ENCODE measurements at places on chromosomes 1 and 21. TPM values are rescaled to one million over a fixed set of nuclear protein-coding genes. Genes with fewer than 3 reads are reported as not detected.

- no peak for DNase-seq
Measured at GRCh38 chr1:61753998-61754508, 11.8 kb downstream of the PATJ start.

DNA sequence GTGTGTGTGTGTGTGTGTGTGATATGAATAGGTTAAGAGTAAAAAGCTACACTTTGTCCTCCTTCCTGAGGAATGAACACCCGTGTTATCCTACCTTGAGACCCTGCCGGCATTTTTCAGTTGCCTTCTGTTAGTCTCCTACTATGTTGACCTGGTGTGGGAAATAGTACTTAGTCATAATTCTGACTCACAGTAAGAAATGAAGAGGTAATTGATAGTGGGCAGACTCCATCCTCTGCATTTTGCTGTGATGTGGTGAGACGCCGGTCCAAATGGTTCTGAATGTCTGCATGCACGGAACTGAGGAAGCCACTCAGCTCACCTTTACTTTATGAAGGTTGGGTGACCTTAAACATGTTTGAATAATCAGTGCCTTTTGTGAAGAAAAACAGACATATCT, 12.6 kb downstream of the CD101 start:
- no peak for DNase-seq

DNA sequence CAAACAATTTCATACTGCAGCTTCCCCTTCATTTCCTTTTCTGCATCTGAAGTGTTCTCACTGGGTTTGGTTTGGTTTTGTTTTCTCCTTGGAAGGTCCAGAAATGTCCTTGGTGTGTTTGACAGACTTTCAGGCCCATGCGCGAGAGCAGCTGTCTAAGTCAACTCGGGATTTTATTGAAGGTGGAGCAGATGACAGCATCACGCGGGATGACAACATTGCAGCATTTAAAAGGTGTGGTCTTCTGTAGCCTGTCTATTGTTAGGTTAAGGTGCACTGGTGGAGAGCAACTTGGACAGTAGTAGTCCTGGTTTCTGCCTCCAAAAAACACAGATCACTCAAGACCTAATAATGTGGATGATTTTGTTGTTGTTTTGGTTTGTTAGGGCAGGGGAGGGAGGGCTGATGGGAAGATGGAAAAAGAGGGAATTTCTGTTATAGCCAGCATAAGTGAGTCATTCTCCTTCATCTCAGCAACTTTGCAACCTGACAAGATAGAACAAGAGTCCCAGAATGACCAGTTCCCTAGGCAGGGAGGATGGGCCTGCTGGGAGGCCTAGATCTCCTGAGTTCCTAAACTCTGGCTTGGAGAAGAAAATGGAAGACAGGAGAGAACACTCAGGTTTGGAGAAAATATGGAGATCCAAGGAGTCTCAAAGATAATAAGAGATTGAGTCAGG, 12.5 kb downstream of the HAO2 start:
- DNase-seq, result no peak

GRCh38 chr1:239107676-239108075, 278.7 kb upstream of the CHRM3 start:
- DNase-seq, result no peak

GRCh38 chr1:80929868-80930508, 870.7 kb upstream of the ADGRL2 start:
- no peak for DNase-seq

DNA sequence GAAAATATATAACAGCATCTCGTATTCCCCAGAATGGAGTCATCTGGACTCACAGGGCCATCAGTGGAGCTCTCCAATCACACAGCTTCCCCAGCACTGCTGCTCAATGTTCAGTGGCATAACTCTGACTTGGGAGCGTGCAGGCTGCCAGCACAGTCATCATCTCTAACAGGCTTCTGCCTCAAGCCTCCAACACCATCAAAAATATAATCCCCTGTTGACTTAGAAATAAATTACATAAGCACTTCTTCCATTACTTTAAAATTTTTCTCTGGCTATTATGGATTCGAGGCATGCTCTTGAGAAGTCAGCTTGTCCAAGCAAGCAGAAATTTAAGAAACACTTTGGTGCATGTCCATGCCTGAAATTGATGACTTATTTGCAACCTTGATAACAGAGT, 6.2 kb downstream of the DUSP23 start:
- DNase-seq, result no peak

DNA sequence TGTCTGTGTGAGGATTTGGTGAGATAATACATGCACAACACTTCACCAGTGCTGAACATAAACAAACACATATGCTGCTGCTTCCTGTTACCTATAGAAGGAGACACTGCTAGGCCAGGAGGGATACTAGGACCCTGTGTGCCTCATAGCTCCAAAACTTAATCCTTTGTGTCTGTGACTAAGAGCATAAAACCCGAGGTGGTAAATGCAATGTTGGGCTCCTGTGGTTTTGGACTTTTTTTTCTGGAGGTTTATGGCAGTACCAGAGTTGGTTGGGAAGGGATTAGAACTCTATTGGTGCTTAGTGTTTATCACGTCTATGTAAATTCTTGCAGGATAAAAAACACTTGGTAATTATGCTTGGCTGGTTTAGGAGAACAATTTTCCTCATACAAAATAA, 122.9 kb downstream of the NUF2 start:
- no peak for DNase-seq

- peak; percentile 79 for DNase-seq
Measured at GRCh38 chr1:15417059-15417934, 7.6 kb downstream of the EFHD2 start.

- no peak for DNase-seq
Measured at GRCh38 chr1:48889082-48889481, 112.4 kb upstream of the BEND5 start.

DNA sequence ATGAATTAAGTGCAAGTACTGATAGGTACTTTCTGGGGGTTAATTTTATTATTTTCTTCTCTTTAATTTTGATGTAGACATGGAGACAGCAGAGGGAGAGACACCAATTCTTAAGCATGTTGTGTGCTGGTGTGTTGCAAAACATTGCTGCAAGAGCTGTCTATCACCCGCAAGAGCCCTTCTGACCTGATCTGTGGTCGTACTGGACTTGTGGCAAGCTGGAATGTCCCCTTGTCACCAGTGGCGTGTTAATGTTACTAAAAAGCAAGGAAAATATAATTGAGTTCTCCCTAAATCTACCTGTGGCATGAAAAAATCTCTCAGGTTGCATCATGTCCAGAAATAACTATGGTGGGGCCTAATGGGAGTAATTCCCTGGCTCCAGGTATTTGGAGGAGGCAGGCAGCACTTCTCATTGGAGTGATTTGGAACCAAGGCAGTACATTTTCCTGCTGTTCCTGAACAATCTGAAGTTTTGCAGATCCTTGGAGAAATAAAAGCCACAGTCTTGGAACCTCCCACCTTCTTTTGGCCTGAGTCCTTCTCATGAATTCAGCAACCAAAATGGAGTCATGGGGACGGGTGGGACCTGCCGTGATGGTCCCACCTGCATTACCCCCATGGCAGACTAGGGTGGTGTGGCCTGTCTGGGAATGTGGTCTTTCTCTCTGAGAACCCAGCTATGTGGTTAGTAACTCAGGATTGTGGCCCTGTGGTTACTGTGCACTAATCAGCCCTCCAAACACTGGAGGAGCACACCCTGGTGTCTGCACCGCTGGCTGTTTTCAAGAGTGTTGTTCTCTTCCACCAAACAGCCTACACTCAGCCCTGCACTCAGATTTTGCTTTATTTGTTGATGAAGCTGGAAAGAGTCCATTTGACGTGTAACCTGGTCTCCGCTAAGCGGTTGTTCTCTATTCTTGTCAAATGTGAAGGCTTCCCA, 57.4 kb downstream of the GALNT2 start:
- DNase-seq, result no peak

DNA sequence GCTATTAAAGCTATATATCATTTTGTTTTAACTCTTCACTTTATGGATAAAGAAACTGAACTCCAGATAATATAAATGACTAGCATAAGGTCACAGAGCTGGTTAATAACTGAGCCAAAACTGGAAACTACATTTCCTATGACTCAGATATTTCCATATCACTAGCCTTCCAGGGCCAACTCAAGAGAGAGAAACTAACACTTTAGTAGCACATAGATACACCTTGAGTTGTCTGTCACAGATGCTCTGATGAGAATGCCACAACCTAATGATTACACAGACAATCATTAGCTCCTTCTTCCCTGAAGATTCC, 40.7 kb downstream of the NME7 start:
- no peak for DNase-seq

DNA sequence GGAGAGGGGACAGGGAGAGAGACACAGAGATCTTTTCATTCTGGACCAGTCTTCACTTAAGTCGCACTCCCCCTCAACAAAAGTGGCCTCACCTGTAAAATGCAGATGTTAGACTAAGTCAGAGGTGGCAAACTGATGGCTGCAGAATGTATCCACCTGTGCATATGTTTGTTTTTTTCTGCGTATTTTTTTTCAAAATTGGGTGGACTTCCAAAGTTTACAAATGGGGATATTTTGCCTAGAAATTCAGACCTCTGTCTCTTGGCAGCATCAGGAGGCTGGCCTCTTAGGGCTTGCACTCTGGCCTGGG, 525.0 kb downstream of the MATN1 start:
- DNase-seq, result no peak

DNA sequence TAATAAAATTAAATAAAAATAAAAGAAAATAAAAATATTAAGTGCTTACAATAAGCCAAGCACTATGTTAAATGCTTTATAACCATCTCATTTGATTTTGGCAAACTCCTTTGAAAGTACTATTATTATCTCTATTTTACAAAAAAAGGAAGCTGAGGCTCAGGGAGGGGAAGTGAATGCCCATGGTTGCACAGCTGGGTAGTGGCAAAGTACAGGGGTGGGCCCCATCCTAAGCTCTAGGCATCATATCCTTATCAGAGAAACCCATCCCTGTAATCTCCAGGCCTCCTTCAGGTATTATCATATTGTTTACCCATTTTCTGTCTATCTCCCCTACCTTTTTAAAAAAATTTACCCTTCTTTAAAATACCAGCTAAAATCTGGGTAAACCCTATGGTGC, 2.3 kb upstream of the MED18 start:
- DNase-seq, result no peak

- no peak for DNase-seq
Measured at GRCh38 chr21:44779417-44780136, 22.0 kb downstream of the UBE2G2 start.

DNA sequence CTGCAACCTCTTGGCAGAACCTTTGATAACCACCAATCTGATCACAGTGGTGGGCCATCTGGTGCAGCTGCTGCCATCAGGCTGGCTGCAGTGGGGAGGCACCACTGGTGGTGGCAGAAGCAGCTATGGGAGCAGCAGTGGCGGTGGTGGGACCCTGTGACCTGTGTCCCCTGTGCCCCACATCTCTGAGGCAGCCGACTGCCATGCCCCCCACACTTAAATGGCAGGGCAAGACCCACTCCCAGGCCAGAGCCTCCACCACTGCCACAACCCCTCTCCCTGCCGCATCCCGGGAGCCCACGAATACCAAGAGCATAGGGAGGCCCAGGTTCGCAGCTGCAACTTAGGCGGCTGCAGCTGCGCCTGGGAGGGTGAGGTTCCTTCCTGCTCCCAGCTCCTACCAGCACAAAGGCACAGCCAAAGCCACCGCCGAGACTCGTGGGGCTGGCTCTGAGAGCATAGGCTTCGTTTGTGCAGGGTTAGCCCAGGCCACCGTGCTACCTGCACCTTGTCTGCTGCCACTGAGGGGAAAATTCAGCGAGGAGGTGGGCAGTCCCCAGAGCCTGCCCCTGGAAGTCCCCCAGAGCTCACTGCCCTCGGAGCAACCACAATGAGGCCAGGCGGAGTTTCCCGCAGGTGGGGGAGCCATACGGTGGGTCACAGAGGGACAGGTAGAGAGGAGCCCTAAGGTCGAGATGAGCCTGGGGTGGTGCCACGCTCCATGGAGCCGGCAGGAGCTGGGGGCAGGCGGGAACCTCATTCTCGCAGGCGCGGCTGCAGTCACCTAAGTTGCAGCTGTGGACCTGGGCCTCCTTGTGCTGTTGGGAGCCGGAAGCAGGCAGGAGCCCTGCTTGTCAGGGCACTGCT, 518.7 kb downstream of the RWDD3 start:
- no peak for DNase-seq

DNA sequence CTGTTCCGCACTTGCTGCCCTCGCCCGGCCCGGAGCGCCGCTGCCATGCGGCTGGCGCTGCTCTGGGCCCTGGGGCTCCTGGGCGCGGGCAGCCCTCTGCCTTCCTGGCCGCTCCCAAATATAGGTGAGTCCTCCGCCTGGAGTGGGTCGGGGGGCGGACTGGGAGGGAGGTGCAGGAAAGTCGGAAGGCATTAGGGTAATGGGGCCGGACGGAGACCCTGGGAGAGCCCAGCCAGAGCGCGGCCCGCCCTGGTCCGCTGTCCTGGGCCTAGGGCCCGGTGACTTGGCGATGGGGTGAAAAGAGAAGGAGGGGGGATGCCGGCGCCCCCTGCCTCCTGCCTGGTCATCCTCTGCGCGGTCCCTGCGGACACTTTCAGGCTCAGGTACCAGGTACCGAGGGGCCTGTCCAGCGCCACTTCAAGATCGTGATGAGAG, 243 bp downstream of the ADAM15 start:
- DNase-seq, result no peak

GRCh38 chr1:160705742-160706141, 5.9 kb downstream of the CD48 start:
- DNase-seq, result no peak

DNA sequence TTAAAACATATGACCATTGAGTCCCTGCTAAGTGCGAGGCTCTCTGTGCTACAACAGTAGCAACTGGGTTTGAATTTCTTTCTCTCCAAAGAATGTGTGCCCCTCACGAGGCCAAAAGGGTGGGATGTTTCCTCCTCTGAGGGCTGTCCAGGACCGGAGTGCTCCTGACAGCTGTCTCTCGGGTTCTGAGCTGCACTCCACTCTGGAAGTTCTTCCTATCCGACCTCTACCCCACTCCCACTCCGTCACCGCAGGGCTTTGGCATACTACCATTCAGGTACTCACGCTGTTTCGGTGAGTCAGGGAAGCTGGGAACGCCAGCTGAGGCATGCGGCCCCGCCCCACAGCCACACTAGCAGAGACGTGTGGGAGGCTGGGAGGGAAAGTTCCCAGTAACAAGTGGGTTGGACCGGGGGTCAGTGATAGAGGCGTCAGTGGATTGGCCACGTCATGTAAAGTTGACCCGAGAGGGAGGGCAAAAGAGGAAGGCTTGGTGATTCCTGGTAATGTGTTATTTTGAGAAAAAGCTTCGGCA, 705 bp upstream of the SLC50A1 start:
- no peak for DNase-seq

GRCh38 chr1:17167041-17167785, 37.7 kb upstream of the PADI1 start:
- DNase-seq, result no peak

NMNAT2 gene
- 0.28 TPM for total RNA-seq

SPATA45 gene
- total RNA-seq, result 0.33 TPM

KRTAP13-2 gene
- not detected for total RNA-seq

PLPPR4 gene
- total RNA-seq, result 0.42 TPM

F13B gene
- total RNA-seq, result under 0.01 TPM

SYT2 gene
- 0.05 TPM for total RNA-seq

FCAMR gene
- total RNA-seq, result 0.19 TPM

TDRD10 gene
- 0.47 TPM for total RNA-seq

CLCA4 gene
- total RNA-seq, result 0.05 TPM

SLC9C2 gene
- total RNA-seq, result 0.09 TPM

SYNC gene
- total RNA-seq, result 0.66 TPM

OR2T29 gene
- total RNA-seq, result not detected

KIRREL1 gene
- 5.9 TPM for total RNA-seq

Measured in thymus (tissue), 14 donors.